ENCODE measurements at places on chromosomes 2 and 18. TPM values are rescaled to one million over a fixed set of nuclear protein-coding genes. Genes with fewer than 3 reads are reported as not detected.

GRCh38 chr2:102282678-102283091 is 28.7 kb upstream of the IL1RL1 start:
- H3K27me3 ChIP-seq = peaks cover 2% of the 10 kb centered on the region
- H3K27ac ChIP-seq = no peak overlapping the region
- no peak overlapping the region for H3K4me3 ChIP-seq
- no peak for DNase-seq

GRCh38 chr2:114123925-114124324 is 234.0 kb downstream of the ACTR3 start:
- no peak overlapping the region for H3K4me3 ChIP-seq
- no peaks in the 10 kb centered on the region for H3K4me1 ChIP-seq
- H3K27me3 ChIP-seq = no peaks in the 10 kb centered on the region
- no peaks in the 10 kb centered on the region for H3K36me3 ChIP-seq
- DNase-seq = no peak

- H3K27ac ChIP-seq = no peak overlapping the region
- H3K4me3 ChIP-seq = no peak overlapping the region
- DNase-seq = no peak
- H3K36me3 ChIP-seq = no peaks in the 10 kb centered on the region
- H3K27me3 ChIP-seq = peaks cover 17% of the 10 kb centered on the region
- no peaks in the 10 kb centered on the region for H3K4me1 ChIP-seq
Measured at GRCh38 chr2:219670386-219670785, 43.0 kb downstream of the SLC4A3 start.

The PROKR1 gene
- not detected for polyA plus RNA-seq

The ZNF396 gene
- polyA plus RNA-seq = 1.8 TPM

The CHST9 gene
- not detected for polyA plus RNA-seq

All from stomach (tissue), 19 donors.